ENCODE measurements at places on chromosomes 11 and 22. TPM values are rescaled to one million over a fixed set of nuclear protein-coding genes. Genes with fewer than 3 reads are reported as not detected.

DNA sequence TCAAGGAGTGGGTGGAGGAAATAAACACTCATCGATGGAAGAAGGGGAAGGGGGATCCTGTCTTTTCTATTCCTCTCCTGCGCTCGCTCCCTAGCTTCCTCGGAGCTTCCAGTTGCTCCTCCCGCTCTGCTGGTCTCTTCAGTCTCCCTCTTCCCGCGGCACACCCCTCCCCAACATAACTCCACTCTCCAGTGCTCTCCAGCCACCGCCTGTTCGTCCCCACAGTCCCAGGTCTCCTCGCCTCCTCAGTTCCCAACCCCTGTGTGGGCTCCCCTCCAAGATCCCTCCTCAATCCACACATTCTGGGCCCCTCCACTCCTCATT is 438 bp downstream of the ZW10 start:
- peak overlapping the region; percentile 93 for H3K27ac ChIP-seq
- peaks cover 38% of the 10 kb centered on the region for H3K4me1 ChIP-seq
- peaks cover 2% of the 10 kb centered on the region for H3K36me3 ChIP-seq
- H3K4me3 ChIP-seq, result peak overlapping the region; percentile 99
- peak; percentile 35 for DNase-seq
- no peaks in the 10 kb centered on the region for H3K27me3 ChIP-seq

The OR4D11 gene
- not detected for total RNA-seq

DNA sequence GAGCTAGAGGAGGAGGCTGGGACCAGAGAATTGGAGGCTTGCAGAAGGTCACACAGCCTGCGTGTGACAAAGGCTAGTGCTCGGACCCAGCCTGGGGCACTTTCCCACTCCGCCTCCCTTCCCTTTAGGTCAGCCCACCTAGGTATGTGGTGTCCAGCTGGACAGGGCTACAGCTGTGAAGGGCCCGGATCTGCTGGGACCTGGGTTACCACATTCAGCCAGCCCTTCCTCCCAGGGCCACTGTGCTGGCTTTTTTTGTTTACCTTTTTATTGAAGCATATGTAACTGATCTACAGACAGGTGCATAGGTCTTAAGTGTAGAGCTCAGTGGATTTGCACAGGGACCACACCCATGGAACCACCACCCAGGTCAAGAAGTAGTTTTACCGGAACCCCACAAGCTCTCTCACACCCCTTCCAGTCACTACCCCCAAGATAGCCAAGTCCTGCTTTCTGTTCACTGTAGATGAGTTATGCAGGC is 8.7 kb downstream of the CAPN5 start:
- H3K27me3 ChIP-seq, result peaks cover 5% of the 10 kb centered on the region
- H3K4me3 ChIP-seq, result no peak overlapping the region
- DNase-seq, result no peak
- H3K36me3 ChIP-seq, result peaks cover 8% of the 10 kb centered on the region
- peaks cover 22% of the 10 kb centered on the region for H3K4me1 ChIP-seq
- no peak overlapping the region for H3K27ac ChIP-seq

DNA sequence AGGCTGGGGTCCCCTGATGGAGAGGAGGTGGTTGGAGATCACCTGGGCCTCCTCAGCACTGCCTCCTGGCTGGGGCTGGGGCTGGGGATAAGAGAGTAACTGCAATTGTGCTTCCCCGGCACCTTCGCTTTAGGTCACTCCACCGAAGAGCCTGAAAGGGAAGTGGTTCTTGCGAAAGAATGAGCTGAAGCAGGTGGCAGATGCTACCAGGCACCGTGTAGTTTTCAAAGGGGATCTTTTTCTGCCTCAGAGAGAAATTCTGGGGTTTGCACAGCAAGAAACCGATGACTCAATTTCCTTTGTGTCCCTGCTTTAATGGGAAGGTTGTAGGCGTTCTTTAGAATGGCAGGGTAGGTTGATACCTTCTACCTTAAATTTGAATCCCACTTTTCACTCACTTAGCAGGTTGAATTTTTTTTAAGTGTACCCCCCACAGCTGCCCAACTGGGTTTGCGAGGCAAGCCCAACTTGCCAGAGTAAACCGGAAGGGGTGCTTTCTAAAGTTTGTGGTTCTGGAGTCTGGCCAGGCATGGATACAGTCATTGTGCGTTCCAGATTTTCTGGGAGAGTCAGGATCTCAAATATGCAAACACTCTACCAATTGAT is 5.3 kb downstream of the CD44 start:
- peaks cover 11% of the 10 kb centered on the region for H3K36me3 ChIP-seq
- H3K4me1 ChIP-seq, result peaks cover 27% of the 10 kb centered on the region
- H3K4me3 ChIP-seq, result no peak overlapping the region
- no peak for DNase-seq

The CRYAB gene
- total RNA-seq, result not detected

The TRMT112 gene
- 138 TPM for total RNA-seq

GRCh38 chr22:29093030-29093429 is 20.2 kb downstream of the KREMEN1 start:
- H3K27ac ChIP-seq, result no peak overlapping the region
- DNase-seq, result no peak
- no peaks in the 10 kb centered on the region for H3K27me3 ChIP-seq
- H3K36me3 ChIP-seq, result no peaks in the 10 kb centered on the region

- no peaks in the 10 kb centered on the region for H3K36me3 ChIP-seq
- DNase-seq, result no peak
- H3K4me3 ChIP-seq, result no peak overlapping the region
- H3K27me3 ChIP-seq, result no peaks in the 10 kb centered on the region
- H3K27ac ChIP-seq, result no peak overlapping the region
Observed at GRCh38 chr11:12060385-12060985, 49.9 kb upstream of the MICAL2 start.

DNA sequence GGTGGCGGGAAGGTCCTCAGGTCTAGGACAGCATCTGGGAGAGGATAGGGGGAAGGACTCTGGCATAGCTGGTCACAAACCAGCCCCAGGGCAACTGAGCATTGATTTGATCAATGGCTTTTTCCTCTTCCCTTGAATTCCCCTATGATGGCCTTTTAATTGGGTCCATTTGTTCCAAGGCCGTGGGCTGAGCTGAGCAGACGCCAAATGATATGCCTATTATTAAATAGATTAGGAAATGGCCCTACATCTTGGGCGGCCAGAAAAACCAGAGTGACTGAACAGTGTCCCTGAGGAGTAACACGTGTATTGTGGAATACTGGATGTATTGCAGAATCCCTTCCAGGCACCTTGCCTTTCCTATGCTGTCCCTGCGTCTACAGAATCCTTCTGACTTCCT is 26.7 kb upstream of the P2RY6 start:
- no peak overlapping the region for H3K27ac ChIP-seq
- H3K27me3 ChIP-seq, result peaks cover 2% of the 10 kb centered on the region
- H3K4me3 ChIP-seq, result no peak overlapping the region
- no peak for DNase-seq
- H3K4me1 ChIP-seq, result peaks cover 8% of the 10 kb centered on the region

The PNPLA5 gene
- total RNA-seq, result not detected

The FAT3 gene
- 17.6 TPM for total RNA-seq

The VWCE gene
- total RNA-seq, result 25.3 TPM

GRCh38 chr22:22061085-22062077 is 78.8 kb upstream of the TOP3B start:
- H3K27me3 ChIP-seq, result no peaks in the 10 kb centered on the region
- DNase-seq, result no peak
- H3K36me3 ChIP-seq, result no peaks in the 10 kb centered on the region
- H3K27ac ChIP-seq, result no peak overlapping the region

DNA sequence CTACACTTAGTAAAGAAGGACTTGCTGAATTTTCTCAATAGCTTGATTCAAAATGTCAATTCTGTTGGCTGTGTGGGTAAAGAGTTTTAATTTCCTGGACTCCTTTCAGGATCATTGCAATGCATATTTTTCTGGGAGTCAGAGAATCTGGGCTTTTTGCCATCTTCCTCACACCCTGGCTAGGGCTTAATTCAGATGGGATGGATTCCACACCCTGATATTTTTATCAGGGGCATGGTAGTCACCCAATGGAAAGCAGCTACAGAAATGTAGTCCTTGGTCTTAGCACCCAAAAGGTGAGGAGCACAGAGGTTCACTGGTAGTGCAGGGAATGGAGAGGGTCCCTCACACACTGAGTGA is 79.3 kb downstream of the SGSM3 start:
- H3K27ac ChIP-seq, result no peak overlapping the region
- H3K4me3 ChIP-seq, result no peak overlapping the region
- no peak for DNase-seq
- peaks cover 4% of the 10 kb centered on the region for H3K36me3 ChIP-seq

DNA sequence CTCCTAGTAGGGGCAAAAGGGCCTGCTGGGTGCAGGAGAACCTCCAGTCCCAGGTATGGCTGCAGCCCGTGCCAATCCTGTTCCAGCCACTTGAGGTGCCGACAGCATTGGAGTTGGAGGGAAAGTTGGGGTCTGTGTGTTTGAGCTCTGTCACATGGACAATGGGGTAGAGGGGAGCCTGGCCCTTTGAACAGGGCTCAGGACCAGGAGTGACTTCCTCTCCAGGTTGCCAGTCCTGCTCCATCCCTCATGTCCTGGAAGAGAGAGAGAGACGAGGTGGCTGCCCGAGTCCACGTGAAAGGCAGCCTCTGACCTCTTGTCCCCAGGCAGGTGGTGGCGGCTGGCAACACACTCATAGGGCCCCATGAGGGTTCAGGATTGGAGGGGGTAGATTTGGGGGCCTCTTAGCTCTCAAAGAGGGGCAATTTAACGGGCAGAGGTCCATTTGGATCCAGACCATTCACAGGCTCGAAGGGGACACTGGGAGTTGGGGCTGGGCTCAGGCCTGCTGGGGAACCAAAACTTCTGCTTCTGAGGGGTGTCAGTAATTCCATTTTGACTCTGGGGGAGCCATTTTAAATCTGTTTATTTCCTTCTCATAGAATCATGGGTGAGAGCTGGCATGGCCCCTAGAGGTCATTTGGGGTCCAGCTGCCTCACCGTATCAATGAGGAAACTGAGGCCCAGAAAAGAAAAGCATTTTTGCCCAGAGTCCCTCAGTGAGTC is 4.1 kb downstream of the ADORA2A start:
- no peak overlapping the region for H3K4me3 ChIP-seq
- H3K27ac ChIP-seq, result peak overlapping the region; percentile 18
- H3K4me1 ChIP-seq, result peaks cover 17% of the 10 kb centered on the region
- no peak for DNase-seq
- peaks cover 12% of the 10 kb centered on the region for H3K27me3 ChIP-seq
- H3K36me3 ChIP-seq, result peaks cover 5% of the 10 kb centered on the region

DNA sequence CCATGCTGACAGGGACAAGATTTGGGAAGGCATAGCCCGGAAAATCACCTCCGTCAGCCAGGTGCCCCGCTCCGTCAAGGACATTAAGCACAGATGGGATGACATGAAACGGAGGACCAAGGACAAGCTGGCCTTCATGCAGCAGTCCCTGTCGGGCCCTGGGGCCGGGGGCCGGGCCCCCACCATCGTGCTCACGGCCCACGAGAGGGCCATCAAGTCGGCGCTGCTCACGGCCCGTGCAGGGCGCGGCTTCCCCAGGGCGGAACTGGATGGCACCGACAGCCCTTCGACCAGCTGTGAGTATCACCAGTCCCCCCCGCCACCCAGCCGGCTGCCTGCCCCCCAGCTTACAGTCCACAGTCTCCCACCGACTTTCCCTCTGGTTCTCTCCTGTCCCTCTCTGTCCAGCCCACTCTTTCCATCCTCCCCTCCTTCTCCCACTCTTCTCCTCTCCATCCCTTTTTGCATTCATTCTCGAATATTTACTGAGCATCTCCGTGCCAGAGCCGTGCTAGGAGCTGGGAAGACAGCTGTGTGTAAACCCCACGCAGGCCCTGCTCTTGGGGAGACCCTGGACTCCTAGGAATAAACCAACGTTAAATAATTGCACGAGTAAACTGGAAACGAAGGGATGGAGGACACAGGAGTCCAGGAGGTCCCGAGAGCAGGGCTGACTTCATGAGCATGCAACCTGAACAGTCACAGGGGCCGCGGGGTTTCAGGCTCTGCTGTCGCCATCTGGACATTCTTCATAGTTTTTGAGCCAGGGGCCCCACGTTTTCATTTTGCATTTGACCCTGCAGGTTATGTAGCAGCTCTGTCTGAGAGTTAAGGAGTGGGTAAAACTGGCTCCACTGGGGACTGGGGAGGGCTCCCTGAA is 62.8 kb downstream of the PRDM11 start:
- H3K36me3 ChIP-seq, result peaks cover 23% of the 10 kb centered on the region
- H3K27ac ChIP-seq, result no peak overlapping the region
- peaks cover 5% of the 10 kb centered on the region for H3K27me3 ChIP-seq
- no peak for DNase-seq

DNA sequence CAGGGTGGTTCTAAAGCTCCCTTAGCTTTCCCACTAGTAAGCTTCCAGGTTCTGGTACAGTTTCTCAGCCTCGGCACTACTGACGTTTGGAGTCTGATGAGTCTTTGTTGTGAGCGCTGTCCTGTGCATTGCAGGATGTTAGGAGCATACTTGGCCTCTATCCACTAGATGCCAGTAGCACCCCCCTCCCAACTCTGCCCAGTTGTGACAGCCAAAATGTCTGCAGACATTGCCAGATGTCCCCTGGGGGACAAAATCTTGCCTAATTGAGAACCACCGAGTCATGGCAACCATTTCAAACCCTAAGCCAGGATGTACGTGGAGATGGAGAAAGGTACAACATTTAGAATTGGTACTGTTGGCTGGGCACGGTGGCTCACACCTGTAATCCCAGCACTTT is 68.7 kb downstream of the PTPRJ start:
- H3K27ac ChIP-seq, result no peak overlapping the region
- DNase-seq, result no peak
- peaks cover 11% of the 10 kb centered on the region for H3K27me3 ChIP-seq
- no peak overlapping the region for H3K4me3 ChIP-seq
- H3K36me3 ChIP-seq, result no peaks in the 10 kb centered on the region

DNA sequence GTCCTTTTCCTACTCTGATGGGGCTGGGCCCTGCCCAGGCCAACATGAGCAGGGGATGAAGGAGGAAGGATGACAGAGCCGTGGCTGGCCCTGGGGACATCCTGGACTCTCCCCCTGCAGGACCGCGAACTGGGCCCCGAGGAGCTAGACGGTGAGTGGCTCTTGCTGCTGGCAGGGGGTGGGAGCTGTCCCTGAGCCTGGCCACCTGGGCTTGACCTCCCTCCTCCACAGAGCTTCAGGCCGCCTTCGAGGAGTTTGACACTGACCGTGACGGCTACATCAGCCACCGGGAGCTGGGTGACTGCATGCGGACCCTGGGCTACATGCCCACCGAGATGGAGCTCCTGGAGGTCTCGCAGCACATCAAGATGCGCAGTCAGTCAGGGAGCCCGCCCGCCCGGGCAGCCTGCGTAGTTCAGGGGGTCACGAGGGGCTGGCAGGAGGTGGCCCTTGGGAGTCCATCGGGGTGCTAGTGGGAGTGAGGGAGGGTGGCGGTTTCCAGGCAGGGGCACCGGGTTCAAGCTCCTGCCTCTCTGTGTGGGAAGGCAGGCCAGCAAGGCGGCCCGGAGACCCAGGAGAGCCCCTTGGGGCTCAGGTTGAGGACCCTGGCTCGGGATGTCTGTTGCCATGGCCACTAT is 1.0 kb downstream of the CABP4 start:
- DNase-seq, result no peak
- H3K27ac ChIP-seq, result no peak overlapping the region
- peaks cover 13% of the 10 kb centered on the region for H3K27me3 ChIP-seq
- peaks cover 2% of the 10 kb centered on the region for H3K4me1 ChIP-seq
- H3K4me3 ChIP-seq, result no peak overlapping the region
- no peaks in the 10 kb centered on the region for H3K36me3 ChIP-seq

The MMP27 gene
- total RNA-seq, result not detected

- H3K27me3 ChIP-seq, result no peaks in the 10 kb centered on the region
- H3K27ac ChIP-seq, result no peak overlapping the region
- no peak for DNase-seq
- no peak overlapping the region for H3K4me3 ChIP-seq
Observed at GRCh38 chr11:86476109-86476861, 101.6 kb downstream of the CCDC81 start.

The SCT gene
- total RNA-seq, result 1.8 TPM

GRCh38 chr22:20424932-20425565 is 12.6 kb downstream of the SCARF2 start:
- peaks cover 10% of the 10 kb centered on the region for H3K36me3 ChIP-seq
- peaks cover 12% of the 10 kb centered on the region for H3K27me3 ChIP-seq
- DNase-seq, result no peak
- H3K4me3 ChIP-seq, result no peak overlapping the region
- no peak overlapping the region for H3K27ac ChIP-seq

Measured in endothelial cell (in vitro differentiated cells).